ENCODE measurements at places on chromosomes 7 and 10.

DNA sequence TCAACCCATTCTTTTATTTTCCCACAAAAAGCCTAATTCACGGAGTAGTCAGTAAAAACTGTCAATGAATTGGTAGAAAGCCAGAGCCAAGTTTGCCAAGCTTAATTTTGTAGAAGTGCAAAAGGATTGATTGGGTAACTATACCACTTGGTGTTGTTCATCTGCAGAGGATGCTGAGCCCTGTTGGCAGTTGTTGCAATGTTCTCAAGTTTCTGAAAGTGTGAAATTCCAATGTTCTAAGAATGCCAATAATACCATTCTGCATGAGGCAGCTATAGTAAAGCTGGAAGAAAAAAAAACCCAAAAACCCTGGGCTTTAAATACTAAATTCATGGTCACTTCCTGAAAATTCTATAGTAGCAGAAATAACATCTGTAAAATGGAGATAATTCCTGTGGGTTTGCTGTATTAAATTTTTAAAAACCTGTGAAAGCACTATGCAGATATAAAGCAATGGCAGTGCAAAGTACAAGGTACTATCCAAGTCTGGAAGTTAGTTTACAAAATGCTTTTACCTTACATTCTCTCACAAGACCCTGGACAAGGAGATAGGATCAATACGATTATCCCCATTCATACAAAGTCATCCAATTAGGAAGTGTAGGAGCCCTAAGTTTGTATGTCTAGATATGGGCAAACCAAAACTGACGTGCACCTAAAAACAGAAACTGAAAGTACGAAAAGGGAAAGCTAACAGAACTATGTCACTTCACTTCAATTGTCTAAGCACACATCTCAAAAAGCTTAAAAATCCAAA lies 6.0 kb upstream of the PON1 start:
- DNase-seq: no peak

GRCh38 chr7:857661-858060 lies 18.7 kb upstream of the GET4 start:
- no peak for DNase-seq

GRCh38 chr7:30003098-30003497 lies 13.5 kb upstream of the SCRN1 start:
- no peak for DNase-seq

DNA sequence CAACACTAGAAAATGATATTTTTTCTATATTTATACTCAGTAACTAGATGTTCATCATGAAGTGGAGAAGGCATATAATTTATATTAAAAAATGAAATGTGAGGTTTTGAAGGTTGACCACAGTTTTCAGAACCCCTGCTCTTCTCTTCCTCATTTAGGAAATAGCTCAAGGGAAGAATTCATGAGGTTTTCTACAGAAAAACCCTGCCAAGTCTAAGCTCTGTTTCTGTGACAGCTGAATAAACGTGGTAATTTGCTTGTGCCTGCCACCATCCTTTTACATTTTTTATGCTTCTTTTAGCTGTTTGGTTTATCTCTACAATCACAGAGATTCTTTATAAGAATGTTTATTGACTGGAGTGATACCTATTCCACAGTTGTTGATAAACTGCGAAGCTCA lies 630.3 kb upstream of the POT1 start:
- no peak for DNase-seq

DNA sequence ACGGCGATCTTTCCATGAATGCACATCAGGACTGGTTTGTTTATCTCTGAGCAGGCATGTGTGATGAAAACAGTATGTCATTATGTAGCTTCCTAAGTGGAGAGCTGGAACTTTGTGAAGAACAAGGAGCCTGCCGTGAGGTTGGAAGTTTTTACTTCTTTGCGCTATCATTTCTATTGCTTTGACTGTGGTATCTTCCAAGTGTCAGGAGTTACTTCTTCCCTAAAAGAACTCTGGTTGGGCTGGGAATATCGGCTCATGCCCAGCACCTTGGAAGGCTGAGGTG lies 167.4 kb upstream of the AHR start:
- DNase-seq: no peak

DNA sequence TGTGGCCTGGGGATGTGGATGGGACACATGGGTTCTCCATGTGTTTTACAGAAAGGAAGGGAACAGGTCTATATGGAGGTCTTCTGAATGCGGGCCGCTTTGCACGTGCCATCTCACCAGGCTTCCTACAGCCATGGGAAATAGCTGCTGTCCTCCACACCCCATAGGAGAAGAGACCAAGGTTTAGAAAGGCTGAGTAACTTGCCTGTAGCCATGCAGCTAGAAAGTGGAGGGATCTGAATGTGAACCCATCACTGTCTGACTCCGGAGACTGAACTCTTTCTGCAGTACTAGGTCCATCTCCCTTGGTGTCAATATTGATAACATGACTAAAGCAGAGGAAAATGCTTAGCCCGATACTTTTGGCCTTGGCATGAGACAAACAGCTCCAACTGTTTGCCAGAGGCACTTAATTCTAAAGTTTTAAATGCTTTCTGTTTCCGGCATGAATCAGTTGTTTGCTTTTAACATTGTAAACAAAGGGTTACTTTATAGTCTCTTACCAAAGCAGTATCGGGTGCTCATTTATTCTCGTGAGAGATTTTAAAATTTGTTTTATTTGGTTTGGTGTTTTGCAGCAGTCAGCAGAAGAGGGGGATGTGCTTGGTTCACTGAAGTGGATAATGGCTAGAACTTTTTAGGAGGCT lies 64.8 kb upstream of the LOXL4 start:
- no peak for DNase-seq

DNA sequence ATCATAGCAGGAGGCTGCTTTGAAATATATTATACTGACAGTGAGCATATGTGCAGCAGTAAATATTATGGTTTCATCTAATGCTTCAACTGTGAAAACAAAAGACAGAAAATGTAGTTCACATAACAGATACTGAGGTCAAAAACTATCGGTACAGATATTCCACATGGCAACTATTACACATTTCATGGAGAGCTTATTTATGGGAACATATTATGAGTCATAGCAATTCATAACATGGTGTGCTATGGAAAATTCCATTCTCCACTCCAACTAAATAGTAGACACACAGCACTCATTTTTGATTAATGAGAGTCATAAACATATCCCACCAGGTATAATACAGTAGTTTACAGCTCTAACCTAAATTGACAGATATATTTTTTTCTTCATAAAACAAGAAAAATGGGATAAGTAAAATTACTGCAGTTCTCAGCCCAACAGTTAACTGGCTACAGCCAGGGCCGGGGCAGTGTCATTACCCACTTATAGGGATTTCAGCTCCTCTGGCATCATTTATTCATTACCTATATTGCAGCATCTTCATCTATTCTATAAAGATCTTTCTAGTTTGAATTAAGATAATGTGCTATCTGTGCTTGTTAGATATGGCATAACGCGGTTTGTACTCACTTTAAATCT lies 475.6 kb upstream of the KLF6 start:
- DNase-seq: no peak

- no peak for DNase-seq
Observed at GRCh38 chr10:123213192-123213591, 59.0 kb downstream of the BUB3 start.

GRCh38 chr7:13240349-13240748 lies 552.9 kb downstream of the ARL4A start:
- DNase-seq: no peak

GRCh38 chr7:129405527-129405926 lies 28.7 kb upstream of the STRIP2 start:
- no peak for DNase-seq

DNA sequence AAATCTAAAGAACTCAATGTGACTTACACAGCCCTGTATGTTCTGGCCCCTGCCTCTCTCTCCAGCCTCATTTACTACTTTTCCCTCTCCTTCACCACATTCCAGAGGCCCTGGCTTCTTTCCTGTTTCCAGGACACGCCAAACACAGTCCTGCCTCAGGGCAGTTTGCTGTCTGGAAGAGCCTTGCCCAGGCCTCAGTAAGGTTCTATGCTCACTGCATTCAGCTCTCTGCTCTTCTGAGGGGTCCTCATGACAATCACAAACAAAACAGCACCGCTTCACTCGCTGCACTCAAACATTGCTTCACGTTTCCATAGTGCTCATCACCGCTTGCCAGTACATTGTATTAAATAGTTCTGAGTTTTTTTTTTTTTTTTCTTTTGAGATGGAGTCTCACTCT lies 35.1 kb upstream of the GARS1 start:
- no peak for DNase-seq

DNA sequence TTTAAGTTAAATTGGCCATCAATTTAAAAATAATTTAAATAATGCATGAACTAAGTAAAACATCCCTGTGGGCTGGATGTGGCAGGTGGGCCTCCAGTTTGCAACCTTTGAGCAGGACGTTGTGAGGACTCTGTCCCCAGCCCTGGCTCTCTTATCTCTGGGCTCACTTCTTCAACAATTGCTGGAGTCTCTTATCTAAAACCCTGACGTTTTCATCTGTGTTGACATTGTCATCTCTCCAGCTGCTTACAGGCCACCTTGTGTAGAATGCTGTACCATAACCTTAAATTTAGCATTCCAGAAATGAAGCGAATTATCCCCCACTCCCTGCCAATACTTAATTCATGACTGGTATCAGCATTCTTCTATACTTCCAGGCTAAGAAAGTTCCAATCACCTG lies 3.2 kb upstream of the KIF5B start:
- no peak for DNase-seq

GRCh38 chr10:87651801-87652200 lies 7.9 kb upstream of the PAPSS2 start:
- no peak for DNase-seq

- DNase-seq: no peak
Observed at GRCh38 chr7:132865366-132866143, 216.3 kb downstream of the CHCHD3 start.

- no peak for DNase-seq
Observed at GRCh38 chr10:50452603-50453002, 171.2 kb downstream of the SGMS1 start.

DNA sequence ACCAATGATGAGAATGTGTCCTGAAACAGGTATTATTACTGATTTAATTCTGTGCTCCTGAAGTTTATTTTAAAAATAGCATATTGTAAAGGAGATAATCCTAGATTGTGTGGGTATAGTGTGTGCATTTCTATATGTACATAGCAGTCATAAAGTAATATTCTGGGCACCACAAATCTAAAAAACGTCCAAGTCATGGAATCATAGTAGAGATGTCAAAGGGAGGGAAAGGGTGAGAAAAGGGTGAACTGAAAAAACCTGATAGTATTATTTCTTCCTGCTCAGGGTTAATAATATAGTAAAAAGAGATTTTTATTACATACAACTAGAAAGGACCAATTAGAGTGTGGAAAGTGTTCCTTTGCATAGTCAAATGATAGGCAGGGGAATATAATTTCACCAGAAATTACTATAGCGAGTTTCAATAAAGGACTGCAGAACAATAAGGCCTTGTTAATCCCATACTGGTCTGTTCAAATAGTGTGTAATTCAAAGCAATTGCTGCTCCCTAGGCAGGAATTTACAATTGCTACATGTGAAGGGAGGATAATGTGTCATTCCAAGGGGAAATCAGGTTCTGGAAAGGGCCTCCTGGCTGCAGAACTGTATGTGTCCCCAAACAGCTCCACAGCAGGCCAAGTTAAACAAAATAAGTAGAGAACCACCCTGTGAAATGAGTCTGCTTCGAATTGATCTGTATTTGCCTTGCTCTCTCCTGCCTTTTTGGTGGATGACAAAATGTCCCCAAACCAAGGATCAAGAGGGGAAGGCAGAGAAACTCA lies 42.5 kb upstream of the KMT2E start:
- no peak for DNase-seq

GRCh38 chr10:133079836-133080682 lies 7.7 kb upstream of the ADGRA1 start:
- no peak for DNase-seq

GRCh38 chr7:94595717-94596116 lies 60.2 kb downstream of the SGCE start:
- DNase-seq: no peak

DNA sequence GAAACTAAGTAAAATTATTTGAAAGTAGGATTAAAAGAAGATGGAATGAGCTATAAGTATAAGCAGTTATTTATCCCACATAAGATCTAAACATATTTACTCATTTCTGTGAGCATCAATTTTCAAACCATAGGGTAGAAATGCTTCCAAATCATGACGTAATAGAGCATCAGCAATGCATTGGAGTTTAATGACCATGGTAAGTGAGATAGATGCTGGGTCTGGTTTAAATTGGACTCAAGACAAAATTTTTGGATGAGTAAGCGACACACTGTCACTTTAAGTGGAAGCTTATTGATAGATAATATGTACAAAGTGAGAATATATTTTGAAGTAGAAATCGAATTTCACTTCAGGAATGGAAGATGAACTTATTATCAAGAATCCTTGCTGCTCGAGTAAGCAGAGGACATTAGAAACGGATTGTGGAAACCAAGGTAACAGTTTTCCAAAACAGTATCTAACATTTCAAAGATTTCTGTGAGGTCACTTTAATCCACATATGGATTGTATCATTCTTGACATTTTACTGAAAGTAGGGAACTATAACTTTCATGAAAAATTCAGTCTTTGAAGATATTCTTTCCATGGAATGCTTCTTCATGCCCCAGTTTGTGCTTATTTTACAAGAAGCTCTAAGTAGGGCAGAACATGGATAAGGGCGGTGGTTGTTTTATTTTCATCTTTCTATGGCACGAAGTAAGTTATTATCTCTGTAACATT lies 85.8 kb downstream of the AGMO start:
- no peak for DNase-seq

DNA sequence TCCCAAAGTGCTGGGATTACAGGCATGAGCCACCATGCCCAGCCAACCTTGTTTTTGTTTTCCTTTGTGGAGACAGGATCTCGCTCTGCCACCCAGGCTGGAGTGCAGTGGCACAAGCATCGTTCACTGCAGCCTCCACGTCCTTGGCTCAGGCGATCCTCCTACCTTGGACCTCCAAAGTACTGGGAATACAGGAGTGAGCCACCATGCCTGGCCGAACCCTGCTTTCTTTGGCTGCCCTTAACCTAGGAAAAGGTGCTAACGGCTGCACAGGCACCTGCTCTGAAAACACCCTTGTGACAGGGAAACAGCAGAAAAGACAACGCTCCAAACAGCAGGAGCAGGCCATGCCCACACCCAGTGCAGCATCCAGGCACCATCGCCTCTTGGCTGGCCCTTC lies 71.9 kb downstream of the OAT start:
- DNase-seq: no peak

DNA sequence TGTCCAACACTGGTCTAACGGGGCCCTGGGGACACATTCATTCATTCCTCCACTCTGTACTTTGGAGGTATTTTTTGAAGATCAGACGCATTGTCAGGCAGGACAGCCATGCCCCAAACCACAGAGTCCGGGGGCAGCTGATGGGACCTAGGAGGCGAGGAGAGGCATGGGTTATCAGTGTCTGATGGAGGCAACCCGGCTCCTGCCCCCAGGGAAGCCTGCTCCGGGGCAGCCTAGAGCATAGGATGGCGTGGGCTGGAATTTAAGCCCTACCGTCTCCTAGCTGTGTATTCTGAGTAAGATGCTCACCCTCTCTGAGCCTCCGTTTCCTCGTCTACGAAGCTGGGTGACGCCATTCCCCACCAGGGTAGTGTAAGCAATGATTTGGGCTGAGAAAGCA lies 55.4 kb upstream of the ELN start:
- DNase-seq: no peak

All from neural crest cell (in vitro differentiated cells).